CD8-positive, alpha-beta T cell (primary cell): ENCODE measurements at places on chromosomes 11 and 22.

DNA sequence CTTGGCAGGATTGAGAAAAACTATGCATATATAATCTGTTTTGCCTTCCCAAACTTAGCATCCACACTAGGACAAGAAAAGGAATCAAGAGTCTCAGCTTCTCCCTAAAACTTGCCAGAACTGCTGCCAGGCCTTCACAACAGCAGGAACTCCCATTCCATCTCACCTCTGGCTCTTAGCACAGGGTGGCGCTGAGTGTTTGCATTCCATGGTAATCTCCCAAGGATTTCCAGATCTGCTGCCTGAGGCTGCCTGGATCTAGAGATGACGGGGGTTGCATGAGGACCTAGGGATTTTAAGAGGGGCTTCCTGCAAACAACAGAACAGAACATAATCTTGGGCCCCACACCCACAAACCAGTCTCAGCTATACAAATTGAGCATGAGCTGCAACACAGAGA lies 87.1 kb upstream of the OPCML start:
- no peak for DNase-seq

DNA sequence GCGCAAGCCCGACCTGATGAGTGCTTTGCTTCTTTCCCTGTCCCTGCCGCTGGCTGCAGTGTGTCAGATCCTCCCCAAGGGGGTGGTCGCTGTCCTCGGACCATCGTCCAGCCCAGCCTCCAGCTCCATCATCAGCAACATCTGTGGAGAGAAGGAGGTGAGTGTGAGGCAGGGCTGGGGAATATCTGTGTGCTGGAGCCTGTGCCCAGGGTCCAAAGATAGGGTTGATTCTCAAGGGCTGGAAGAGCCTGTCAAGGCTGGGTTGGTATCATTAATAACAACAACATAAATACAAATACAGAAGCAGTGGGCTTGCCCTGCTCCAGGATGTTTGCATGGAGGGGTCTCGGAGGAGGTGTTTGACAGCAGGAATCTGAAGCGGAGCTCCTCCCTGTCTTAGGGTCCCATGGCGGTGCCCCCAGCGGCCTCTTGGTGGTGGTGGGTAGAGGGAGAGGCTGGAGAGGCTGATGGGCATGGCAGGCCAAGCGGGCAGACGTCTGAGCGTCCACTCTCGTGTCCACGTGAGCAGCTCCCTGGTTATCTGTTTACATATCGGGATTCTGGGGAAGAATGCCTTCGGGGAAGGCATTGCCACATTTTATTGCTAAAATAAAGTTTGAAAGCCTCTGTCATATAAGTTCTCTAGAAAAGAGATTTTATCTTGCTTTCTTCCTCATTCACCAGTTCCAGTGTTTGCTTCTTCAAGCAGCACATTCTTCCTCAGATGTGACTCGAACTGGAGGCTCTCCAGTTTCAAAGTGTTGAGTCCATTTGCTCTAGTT lies 208.4 kb upstream of the TBCEL start:
- no peak for DNase-seq

DNA sequence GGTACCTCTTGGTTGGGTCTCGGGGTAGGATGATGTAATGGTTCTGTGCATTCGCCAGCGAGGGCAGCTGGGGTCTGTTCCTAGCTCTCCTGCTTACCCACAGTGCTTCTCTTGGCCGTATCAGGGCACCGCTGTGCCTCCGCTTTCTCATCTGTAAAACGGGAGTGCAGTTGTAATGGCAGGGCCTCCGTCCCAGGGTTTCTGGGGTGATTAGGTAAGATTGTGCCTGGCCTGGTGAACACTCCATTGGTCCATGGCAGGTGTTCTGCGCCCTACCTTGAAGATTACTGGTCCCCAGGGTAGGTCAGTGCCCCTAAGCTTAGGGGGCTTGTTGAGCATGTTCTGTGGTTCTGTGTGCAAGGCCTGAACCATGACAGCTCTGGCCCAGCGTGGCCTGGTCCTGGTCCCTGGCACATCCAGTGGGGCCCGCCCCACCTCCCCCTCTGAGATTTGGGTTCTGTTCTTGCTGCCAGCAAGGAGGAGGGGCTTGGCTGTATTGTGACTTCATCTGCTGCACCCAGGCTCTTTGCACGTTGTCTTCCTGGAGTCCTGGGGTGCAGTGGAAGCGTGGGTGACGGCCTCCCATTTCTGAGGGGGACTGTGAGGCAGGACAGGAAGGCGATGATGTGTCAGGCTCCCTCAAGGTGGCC lies 4.9 kb downstream of the MYRF start:
- DNase-seq = no peak

DNA sequence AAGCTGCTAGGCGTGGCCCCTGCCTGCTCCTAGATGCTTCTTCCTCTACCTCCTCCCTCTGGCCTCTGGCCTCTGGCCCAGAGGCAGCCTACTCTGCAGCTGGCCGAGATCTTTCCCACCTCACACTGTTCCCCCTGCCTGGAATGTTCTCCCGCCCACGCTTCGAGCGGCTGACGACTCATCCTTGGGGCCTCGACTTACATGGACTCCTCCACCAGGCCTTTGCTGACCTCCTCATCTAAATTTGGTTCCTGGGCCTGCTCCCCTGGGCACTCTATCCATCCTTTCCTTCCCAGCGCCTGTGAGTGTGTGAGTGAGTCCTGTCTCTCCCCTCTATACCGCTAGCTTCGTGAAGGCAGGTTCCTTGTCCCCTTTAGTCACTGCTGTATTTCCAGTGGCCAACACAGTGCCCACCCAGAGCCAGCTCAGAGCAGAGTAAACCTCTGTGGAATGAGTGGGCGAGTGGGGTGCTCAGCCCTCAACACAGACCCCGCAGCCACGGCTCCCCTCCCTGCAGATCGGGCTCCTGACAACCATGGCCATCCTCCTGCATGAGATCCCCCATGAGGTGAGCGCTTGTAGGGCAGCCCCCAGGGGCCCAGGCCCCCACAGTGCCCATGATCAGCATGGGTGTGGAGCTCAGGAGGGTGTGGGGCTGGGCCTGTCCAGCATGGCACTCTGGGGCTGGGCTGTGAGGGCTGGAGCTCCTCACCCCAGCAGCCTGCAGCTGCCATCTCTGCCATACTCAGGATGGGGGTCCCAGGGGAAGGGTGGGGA lies 5.7 kb downstream of the SLC39A13 start:
- DNase-seq = no peak

GRCh38 chr11:37544491-37544890 lies 946.5 kb upstream of the RAG2 start:
- no peak for DNase-seq

DNA sequence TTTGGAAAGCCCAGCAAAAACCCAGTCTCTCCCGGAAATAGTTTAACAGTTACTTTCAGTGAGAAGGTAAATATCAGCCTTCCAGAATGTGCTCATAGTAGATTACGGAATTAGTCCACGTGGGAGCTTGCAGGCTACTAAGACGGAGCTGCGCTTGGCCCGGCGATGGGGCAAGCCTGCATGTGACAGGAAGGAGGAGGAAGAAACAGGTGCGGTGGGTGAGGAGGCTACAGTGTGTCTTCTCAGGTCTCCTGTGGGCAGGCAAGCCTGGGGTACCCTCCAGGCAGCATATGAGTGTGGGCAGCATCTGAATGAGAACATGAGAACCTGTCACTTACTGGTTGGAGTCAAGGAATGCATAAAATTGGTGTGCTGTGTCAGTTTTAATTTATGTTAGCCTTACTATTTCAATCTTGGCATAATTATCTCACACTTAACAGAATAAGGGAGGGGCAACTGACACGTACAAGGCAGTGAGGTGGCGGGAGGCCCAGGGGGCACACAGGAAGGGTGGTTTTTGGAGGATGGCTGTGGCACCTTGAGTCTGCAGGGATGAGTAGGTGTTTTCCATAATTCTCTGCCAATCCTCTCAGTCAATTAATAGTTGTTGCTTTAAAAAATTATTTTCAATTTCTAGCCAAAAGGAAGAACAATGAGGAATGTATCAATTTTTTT lies 35.7 kb downstream of the CLMP start:
- peak; percentile 6 for DNase-seq

DNA sequence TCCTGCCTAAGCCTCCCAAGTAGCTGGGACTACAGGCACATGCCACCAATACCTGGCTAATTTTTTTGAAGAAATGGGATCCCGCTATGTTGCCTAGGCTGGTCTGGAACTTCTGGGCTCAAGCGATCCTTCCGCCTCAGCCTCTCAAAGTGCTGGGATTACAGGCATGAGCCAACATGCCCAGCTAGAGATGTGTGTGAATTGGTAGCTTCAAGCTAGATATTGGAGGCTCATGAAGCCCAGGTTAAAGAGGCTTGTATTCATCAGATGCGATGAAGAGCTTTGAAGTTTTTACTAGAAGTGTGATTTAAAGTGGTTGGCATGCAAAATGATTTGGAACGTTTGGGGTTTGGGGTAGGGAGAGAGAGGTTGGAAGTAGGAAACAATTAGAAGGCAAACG lies 19.6 kb downstream of the NF2 start:
- DNase-seq = no peak

DNA sequence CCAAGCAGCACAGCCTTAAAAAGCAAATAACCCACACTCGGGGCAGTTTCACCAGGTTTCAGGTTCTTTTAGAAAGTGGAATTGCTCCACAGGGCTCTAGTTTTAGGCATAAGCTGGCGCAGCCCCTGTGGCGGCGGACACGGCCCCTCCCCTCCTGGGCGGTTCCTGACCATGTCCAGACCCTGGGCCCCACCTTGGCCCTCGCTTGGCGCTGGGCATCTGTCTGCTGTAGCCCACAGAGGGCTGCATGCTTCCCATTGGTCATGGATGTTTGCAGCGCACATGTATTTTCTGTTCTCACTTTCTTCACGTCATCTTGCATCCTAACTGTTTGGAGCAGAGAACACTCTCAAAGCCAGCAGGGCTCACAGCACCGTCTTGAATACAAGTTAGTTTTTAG lies 244.3 kb downstream of the BRD1 start:
- DNase-seq = no peak

GRCh38 chr11:69007975-69008381 lies 5.1 kb downstream of the MRGPRF start:
- DNase-seq = no peak

GRCh38 chr11:6401464-6401863 lies 11.2 kb downstream of the SMPD1 start:
- no peak for DNase-seq
